ENCODE measurements at places on chromosomes 11 and 22.

- no peak for DNase-seq
Measured at GRCh38 chr11:31780078-31780477, 31.0 kb downstream of the PAX6 start.

- DNase-seq = no peak
Measured at GRCh38 chr22:22408731-22409696, 99.5 kb downstream of the ZNF280B start.

GRCh38 chr11:28529540-28530410, 421.6 kb downstream of the METTL15 start:
- no peak for DNase-seq

- DNase-seq = peak; percentile 64
Measured at GRCh38 chr22:41285441-41285819, 557 bp downstream of the RANGAP1 start.

DNA sequence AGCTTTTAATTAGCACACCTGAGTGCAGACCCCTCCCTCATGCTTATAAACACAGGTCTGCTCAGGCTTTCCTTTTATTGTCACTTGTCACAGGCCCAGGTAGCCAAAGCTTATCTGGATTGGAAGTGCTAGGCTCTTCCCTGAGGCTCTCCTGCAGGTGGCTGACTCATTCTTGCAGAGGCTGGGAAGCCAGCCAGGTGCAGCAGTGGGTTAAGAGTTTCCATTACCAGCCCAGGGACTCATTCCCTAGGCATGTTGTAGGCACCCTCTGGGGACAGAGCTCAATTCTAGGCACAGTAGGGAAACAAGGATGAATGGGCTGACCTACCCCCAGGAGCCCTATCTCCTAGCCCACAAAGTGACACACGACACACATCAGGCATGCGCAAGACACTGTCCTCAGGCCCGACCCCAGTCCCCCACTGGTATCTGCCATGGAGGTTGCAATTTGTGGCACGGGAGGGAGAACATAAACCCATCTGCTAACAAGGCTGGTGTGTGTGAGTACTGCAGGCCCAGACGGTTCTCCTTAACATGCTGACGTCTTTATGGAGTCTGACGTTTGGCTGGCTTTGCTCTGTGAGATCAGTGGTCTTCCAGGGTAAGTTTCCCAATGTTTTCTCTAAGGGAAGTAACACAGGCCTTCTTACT, 94.2 kb downstream of the ABTB2 start:
- DNase-seq = no peak

DNA sequence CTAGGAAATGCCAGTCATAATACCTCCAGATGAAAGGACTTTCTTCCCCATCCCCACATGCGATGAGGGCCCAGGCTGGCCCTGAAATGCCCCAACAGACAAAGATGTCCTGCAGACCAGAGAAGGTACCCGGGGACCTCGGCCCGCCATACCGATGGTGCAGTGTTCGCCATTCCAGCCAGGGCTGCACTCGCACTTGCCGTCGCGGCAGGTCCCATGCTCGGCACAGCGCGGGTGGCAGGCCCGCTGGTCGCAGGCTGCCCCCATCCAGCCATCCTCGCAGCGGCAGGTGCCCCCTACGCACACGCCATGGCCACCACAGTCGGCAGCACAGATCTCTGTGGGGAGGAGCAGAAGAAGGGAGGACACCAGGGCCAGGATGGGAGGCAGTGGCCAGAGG, 212.1 kb upstream of the NARS2 start:
- peak; percentile 82 for DNase-seq
